ENCODE measurements at places on chromosomes 5 and 9.

- no peak for DNase-seq
Observed at GRCh38 chr9:126822278-126822677, 17.4 kb downstream of the ZBTB43 start.

DNA sequence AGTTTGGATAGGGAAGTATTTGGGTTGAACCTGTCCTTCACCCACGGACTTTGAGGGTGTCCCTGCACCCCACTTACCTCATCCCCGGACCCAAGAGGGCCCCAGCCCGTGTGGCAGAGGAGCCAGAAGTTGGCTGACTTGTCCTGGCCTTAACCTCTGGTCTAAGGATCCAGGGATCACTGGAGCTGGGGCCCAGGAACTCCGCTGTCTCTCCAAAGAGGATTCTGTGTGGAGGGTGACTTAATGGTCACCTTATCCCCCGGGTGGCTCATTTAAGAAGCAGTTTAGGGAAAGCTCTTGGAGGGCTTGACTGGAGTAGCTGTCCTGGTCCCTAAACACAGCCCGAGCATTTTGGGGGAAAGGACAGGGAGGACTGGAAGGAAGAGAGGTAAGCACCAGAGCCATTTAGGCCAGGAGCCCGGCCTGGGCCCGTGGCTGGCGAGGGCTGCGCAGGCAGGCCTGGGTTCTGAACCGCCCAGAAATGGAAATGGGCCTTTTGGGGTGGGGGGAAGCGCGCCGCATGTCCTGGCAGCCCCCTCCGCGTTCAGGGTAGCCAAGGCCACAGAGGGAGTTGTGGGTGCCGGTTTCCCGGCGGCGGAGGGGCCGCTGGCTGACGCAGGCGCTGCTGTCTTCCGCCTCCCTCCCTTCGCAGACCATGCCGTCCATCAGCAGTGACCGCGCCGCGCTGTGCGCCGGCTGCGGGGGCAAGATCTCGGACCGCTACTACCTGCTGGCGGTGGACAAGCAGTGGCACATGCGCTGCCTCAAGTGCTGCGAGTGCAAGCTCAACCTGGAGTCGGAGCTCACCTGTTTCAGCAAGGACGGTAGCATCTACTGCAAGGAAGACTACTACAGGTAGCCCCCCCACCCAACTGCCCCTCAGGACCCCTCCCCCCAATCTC, 2.0 kb downstream of the LHX2 start:
- DNase-seq, result peak; percentile 72

GRCh38 chr9:30329431-30329830, 2055.0 kb upstream of the ACO1 start:
- no peak for DNase-seq

DNA sequence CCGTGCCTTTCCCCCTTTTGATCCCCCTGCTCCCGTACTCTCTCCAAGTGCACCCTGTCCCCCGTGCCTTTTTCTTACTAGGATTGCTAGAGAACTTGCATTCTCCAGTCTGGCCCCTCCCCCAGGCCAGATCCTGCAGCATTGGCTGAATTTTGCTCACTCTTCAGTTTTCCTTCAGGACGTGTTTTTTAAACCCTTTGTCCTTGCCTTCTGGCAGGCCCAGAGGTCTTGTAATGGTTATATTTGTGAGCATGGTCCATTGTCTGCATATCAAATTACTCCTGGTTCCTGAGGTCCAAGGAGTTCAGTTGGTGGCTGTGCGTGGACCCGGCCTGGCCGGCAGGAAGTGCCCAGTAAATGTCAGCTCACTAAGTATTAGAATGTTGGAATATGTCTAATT, 606 bp downstream of the TBC1D13 start:
- DNase-seq, result no peak

DNA sequence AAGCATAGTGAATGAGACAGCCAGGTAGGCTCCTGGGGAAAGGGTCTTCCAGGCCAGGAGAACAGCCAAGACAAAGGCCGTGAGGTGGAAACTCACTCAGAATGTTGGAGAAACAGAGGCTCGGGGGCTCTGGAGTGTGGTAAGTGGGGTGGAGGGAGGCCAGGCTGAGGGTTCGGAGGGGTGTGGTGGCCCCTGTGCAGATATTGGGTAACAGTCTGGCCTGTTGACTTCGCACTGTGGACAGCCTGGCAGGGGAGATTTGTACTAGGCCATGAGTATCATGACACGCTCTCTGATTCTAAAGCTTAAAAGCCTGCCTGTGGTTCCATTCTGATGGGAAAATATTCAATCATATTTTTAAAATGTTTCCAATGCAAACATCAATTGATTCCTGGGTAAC, 239.3 kb downstream of the GADD45G start:
- DNase-seq, result no peak

DNA sequence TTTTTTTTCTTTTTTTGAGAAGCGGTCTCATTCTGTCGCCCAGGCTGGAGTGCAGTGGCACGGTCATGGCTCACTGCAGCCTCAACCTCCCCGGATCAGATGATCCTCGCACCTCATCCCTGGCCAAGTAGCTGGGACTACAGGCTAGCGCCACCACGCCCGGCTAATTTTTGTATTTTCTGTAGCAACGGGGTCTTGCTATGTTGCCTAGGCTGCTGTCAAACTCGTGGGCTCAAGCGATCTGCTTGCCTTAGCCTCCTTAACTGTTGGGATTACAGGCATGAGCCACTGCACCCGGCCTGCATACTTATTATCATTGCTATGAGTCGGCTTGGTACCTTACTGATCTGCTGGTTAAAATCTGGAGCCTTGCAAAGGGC, 790 bp upstream of the IARS1 start:
- peak; percentile 21 for DNase-seq

- DNase-seq, result no peak
Observed at GRCh38 chr5:157232706-157233105, 33.2 kb upstream of the CYFIP2 start.

- no peak for DNase-seq
Observed at GRCh38 chr5:6082685-6083084, 295.7 kb downstream of the MED10 start.

GRCh38 chr5:127550652-127551409, 33.4 kb downstream of the PRRC1 start:
- DNase-seq, result no peak

GRCh38 chr5:179747811-179748210, 15.2 kb downstream of the MAML1 start:
- no peak for DNase-seq

GRCh38 chr5:53071738-53072137, 37.8 kb downstream of the MOCS2 start:
- DNase-seq, result no peak

DNA sequence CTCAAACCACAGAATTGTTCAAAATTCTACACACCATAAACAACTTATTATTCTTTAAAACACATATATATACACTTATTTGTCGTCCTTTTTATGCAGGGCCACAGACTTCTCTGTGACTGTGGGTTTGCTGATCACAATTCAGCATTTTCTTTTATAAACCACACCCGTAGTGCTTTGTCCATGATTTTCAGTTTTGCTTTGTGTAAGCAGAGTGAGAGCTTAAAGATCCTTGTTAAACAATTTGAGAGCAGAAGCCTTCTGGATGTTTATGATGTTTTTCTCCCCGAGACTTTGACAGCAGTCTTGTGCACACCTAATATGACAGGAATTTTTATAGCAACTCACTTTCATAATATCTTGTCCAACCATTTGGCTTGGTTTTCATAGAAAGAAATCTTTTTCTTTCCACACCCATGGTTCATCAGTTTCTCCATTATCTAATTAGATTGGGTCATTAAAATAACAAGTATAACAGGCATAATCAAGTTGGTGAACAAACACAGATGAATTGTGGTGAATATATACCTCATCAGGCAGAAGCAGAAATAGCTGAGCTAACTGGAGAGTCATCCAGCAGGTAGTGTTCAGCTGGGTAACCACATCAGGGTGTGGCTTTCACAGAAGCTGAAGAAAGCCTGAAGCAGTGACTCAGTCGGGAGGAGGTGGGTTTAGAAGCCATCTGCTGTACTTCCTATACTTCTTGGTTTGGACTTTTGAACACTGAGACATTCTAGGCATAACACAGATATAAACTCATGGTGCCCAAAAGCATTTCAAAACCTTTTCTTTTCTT, 232.8 kb downstream of the DOCK8 start:
- no peak for DNase-seq

DNA sequence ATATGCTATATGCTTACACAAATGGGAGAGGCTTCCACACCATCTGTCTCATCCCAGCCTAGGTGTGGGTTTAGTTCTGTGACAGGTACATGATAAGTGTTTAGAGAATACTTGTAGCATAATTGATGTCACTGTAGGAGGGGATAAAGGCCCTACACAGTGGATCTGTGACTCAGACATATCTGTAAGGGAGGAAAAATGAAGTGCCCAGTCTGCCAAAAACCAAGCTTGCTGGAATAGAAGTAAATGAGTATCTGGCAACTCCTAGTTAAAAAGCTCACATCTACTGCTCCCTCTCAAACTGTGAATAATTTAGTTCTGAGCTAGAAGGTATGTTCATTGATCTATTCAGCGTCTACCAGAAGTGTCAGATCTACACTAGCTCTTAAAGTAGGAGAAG, 38.9 kb upstream of the FAM174A start:
- DNase-seq, result no peak

GRCh38 chr5:5667136-5667554, 244.7 kb downstream of the ICE1 start:
- no peak for DNase-seq
